Fibroblast of the aortic adventitia (primary cell): ENCODE measurements at places on chromosomes 5 and 9. TPM values are rescaled to one million over a fixed set of nuclear protein-coding genes. Genes with fewer than 3 reads are reported as not detected.
A peak's percentile ranks its signal among the peaks of the same experiment; 100 is the strongest.

DNA sequence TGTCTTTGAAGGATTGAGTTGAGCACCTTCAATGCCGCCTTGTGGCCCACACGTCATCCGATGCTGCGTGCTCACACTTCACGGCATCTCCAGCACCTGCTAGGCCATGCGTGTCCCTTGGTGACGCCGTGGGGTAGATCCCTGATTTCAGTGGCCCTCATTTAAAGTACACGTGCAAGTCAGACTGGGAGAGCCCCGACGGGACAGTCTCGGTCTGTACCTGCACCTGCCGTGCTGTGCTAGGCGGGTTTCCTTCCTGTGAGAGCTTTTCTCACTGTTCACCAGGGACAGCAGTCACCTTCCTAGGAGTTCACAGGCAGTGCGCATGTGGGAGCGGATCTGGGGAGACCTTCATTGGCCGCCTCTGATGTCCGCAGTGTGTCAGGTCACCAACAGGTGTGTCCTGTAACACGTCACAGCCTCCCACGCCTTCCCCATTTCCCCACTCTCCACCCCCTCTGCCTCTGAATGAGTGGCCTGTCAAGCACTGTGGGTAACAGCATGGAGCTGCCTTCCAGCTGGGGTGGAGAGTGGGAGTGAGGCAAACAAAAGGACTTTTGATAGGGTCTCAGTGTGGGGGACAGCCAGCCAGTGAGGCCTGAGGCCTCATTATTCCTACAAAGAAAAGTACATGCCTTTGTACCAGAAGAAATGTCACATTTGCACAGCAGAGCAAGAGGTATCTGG is 236.4 kb downstream of the FANCC start:
- no peak for DNase-seq

DNA sequence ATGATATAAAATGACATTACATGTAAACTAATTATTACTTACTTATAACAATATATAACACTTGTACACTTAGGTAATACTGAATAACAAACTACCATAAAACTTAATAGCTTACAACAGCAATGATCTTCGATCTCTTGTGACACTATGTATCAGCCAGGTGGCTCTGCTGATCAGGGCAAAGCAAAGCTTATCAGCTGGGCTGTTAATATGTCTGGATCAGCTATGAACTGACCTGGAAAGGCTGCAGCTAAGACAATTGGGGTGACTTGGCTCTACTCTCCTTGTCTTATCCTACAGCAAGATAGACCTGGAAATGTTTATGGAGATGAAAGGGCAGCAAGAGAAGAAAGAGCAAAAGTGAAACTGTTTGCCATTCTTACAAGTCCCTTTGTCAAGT is 511.3 kb downstream of the TLR4 start:
- DNase-seq = no peak

- no peak for DNase-seq
Measured at GRCh38 chr5:89934069-89934468, 475.5 kb downstream of the CETN3 start.

- DNase-seq = peak; percentile 90
Measured at GRCh38 chr5:98309785-98310598, 463.5 kb upstream of the RGMB start.

DNA sequence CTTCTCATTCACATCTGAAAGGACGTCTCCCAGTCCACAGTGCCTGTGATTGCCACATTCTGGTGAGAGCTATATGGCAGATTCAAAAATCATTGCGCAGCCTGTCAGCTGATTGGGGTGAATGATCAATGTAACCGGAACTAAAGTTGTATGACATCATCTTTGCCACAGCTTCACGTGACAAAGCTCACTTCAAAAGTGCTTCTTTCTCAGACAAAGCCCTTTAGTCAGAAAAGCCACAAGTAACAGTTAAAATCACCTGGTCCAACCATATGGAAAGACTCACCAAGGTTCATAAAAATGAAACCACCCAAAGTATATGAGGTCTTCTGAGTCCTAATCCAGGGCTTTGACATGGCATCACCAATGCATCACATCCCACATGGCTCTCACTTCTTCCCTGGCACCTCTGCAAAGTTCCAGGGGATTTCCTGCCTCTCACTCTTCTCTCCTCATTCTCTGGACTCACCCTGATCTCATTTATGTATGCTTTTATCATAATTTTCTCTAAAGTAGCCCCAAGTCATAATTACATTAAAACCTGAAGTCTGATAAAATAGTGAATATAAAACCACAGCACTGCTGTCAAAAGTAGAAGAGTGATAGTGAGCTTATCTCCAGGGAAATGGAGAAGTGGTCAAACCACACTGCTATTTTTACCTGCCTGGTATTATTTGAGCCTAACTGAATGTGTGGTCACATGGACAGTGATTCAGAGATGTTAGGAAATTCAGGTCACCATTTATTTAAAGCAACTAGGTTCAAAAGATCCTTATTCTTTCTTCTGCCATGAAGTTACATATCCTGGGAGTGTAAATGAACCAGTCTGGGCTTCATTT is 193.1 kb upstream of the PTGER4 start:
- peak; percentile 38 for DNase-seq

DNA sequence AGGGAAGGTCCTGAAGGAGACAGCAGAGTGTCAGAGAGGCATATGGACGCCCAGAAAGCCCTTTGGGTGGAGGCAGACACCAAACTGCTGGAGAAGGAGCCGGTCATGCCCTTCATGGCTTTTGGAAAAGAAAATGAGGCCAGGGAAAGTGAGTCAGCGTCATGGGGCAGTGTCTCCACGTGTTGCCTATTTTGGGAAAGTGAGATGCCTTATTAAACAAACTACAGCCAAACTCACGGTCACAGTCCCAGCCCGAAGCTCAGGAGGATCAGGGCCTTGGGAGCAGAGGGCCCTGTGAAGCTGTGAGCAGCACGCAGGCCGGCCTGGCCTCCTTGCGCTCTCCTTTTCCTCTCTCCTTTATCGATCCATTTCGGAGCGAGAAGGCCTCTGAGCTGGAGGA is 25.0 kb downstream of the RGS3 start:
- peak; percentile 26 for DNase-seq

The DIPK1B gene
- total RNA-seq = 0.45 and 0.98 TPM in 2 replicates

DNA sequence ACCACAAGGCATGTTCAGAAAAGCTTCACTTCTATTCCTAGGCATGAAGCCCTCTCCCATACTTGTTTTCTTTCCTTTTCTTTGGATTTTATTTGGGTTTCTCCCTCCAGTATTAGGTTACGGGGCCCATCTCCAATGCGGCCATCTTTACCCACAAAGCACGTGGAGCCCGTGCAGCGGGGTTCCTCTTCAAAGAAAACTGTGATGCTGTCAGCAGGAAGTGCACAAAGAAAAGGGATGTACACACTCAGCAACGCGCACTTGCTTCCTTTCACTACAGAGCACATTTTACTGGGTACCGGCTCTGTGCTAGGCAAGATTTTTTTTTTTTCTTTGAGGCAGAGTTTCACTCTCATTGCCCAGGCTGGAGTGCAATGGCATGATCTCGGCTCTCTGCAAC is 106.6 kb downstream of the COL23A1 start:
- no peak for DNase-seq

GRCh38 chr5:122701640-122702523 is 73.0 kb upstream of the SNX2 start:
- DNase-seq = no peak

DNA sequence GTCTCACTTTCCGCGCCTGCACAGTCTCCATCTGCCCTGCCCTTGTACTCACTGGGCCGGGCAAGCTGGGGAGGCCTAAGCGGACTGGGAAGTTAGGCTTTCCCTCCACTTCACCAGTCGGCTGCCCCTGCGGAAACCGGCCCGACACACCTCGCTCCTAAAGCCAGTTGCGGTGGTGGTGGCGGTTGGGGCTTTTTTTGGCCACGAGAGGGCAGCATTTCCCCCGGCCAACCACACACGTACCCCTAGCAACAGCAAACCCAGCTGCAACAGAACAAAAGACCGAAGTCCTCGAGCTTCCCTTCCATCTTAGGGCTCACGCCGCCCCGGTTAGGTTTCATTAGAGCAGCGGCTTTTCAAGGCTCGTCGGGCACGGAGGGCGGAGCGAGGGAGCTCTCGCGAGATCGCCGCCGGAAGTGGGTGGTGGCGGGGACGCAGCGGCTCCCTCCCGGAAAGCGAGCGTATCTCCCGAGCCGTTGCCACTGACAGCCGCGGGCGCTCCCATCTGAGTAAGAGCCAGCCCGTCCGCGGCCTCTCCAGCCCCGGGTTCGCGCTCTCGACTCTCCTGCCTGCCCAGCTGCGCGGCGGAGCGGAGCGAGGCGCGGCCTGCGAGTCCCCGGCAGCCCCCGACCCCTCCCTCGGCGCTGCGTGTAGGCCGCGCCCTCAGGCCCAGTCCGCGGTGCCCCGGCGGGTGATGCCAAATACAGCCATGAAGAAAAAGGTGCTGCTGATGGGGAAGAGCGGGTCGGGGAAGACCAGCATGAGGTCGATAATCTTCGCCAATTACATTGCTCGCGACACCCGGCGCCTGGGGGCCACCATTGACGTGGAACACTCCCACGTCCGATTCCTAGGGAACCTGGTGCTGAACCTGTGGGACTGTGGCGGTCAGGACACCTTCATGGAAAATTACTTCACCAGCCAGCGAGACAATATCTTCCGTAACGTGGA is at the start of gene RRAGA:
Gene RRAGA, plus strand, starts transcription at position 462 of the 951 bp plus-strand sequence. Its CDS starts 233 bp downstream, at position 695.
- DNase-seq = peak; percentile 96

The ZNF658 gene
- 2.2 and 6.4 TPM in 2 replicates for total RNA-seq

The PLPP1 gene
- 71.8 and 254 TPM in 2 replicates for total RNA-seq

DNA sequence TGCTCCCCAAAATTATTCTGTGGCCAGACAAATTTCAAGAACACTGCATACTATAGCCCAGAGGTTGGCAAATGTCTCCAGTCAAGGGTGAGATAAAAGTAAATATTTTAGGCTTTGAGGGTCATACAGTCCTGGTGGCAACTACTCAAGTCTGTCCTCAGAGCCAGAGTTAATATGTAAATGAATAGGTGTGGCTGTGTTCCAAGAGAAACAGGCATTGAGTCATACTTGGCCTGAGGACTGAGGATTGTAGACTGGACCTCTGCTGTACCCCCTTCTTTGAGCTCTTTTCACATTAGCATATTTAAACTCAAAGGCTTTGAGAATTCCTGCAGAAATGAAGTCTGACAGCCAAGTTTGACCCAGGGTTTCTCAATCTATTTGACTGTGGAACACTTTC is 129.2 kb upstream of the PTCH1 start:
- DNase-seq = no peak

GRCh38 chr9:133137451-133138231 is 16.6 kb upstream of the RALGDS start:
- DNase-seq = no peak

- peak; percentile 48 for DNase-seq
Measured at GRCh38 chr9:93071464-93071863, 13.0 kb downstream of the SUSD3 start.

- DNase-seq = no peak
Measured at GRCh38 chr5:149376104-149376503, 3.0 kb downstream of the IL17B start.
